CD4-positive, alpha-beta T cell (primary cell): ENCODE measurements at places on chromosomes 3 and 15. TPM values are rescaled to one million over a fixed set of nuclear protein-coding genes. Genes with fewer than 3 reads are reported as not detected.

GRCh38 chr15:48631176-48631770 lies 14.2 kb downstream of the FBN1 start:
- DNase-seq: no peak

DNA sequence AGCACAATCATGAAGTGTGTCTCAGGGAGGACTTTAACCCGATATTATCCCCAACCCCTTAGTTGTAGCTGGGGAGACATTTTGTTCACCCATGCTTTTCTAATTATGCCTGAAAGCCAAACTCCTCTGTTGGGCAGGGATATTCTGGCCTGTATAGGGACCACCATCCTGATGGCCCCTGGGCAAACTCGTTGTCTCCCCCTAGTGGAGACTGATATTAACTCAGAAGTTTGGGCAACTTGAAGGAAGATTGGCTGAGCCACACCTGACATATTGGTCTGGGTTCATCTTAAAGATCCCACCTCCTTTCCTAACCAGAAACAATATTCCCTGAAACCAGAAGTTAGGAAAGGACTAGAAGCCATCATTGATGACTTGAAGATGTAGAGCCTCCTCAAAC lies 42.3 kb downstream of the TM4SF18 start:
- peak; percentile 26 for DNase-seq

DNA sequence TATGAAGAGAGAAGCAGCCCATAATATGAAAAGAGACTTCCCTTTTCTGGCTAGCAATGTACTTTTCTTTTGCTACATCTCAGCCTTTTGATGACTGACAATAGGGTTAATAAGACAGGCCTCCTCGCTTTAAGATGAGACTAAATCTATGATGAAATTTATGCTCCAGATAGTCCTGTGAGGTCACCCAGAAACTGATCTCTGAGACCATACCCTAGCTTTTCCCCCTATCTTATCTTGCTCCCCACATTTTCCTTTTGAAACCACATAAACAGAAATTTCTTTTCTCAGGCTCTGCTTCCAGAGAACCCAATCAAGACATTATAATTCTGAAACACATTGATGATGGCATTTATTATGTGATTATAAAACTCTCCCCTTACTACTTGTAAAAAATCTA lies 168.8 kb upstream of the CADM2 start:
- no peak for DNase-seq

GRCh38 chr15:101027920-101028319 lies 108.8 kb downstream of the LRRK1 start:
- no peak for DNase-seq

GRCh38 chr3:42799376-42799775 lies 4.9 kb downstream of the HIGD1A start:
- no peak for DNase-seq

GRCh38 chr3:129553719-129554118 lies 10.7 kb downstream of the H1-8 start:
- no peak for DNase-seq

GRCh38 chr3:112646623-112647022 lies 5.7 kb upstream of the CCDC80 start:
- no peak for DNase-seq

DNA sequence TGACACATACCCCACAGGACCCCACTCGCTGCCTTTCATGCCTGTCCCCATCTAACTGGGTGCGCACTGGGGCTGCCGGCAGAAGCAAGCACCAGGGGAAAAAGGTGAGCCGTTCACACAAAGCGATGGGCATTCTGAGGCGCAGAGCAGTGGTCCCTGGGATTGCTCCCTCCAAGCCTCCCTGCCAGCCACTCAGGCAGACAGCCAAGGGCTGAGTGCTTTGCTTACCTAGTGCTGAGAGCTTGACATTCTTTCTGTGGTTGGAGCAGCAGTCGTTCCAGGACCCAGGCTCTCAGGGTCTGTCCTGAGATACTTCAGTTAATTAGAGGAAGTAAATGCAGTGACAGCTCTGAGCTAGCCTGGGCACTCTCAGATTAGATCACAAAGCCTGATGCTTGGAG lies 5.7 kb downstream of the ESYT3 start:
- DNase-seq: no peak

- no peak for DNase-seq
These were observed 33.0 kb downstream of the KBTBD8 start for GRCh38 chr3:67030785-67031740.

DNA sequence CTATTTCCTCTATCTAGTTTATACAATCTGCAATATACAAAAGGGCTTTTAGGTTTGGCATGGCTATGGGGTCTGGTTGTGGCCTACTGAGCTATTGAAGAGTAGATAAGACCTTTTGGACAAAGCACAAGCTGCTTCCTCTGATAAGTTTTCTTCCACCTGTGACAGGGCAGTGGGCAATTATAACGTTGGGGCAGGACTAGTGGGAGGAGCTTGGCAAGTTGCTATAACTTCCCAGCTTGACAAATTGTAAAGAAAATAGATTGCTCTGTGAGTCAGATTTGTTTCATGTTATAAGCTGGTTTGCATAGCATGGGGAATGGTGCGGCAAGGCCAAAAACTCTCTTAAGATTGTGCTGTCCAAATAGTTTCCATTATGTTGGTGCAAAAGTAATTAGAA lies 64.9 kb downstream of the SLC7A14 start:
- DNase-seq: no peak

DNA sequence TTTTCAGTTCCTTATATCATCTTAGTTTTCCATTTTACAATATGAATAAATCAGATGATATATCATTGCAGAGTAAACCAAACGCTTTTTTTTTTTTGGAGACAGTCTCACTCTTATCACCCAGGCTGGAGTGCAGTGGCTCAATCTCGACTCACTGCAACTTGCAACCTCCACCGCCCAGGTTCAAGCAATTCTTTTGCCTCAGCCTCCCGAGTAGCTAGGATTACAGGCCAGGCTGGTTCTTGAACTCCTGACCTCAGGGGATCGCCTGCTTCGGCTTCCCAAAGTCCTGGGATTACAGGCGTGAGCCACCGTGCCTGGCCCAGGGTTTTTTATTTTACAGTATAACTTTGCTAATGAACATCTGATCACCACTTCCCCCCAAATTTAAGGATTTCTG lies 5.9 kb upstream of the EBLN2 start:
- no peak for DNase-seq

- no peak for DNase-seq
These were observed 14.1 kb upstream of the TOPAZ1 start for GRCh38 chr3:44227632-44228031.

DNA sequence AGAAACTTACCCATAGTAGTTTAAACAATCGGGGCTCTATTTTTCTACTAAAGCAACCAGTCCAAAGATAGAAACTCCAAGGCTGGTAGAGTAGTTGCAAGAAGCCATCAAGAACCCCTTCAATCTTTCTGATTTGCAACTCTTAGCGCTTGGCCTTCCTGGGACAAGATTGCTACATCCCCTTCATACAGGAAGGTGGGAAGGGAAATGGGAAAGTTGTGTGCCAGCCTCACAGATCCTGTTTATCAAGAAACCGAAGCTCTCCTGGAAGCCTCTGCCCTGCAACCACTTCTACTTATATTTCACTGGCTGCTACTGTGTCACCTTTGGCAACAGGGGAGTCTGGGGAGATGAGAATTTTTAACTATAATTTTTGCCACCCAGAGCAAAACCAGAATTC lies 46.2 kb downstream of the OSBPL10 start:
- no peak for DNase-seq

GRCh38 chr3:168269001-168269400 lies 173.3 kb upstream of the GOLIM4 start:
- DNase-seq: no peak

DNA sequence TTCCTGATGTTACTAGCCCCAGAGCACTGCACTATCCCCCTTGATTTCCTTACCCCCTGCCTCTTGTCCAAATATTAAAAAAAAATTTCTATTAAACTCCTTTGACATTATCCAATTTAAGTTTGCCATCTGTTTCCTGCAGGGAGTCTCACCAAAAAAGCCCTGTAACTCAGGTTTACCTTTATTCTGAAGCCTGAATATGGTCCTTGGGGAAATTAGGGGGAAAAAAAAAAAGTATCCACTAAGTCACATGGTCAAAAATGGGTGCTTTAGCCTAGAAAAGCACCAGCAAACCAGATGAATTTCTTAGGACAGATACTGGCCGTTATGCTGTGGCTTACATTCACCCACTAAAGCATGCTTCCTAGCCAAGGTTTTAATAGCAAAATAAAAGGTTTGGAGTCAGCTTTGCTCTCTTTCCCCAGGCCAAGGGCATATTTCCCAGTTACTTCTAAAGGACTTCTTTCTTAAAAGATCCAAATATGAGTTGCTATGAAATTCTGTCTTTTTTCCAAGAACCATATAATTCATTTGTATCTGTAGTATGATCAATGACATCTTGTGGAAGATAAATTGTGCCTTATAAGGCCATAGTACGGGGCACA lies 394.9 kb downstream of the LSAMP start:
- no peak for DNase-seq

GRCh38 chr3:172787746-172788145 lies 37.2 kb downstream of the ECT2 start:
- DNase-seq: no peak

GRCh38 chr3:133849346-133849745 lies 43.7 kb downstream of the SRPRB start:
- DNase-seq: no peak

DNA sequence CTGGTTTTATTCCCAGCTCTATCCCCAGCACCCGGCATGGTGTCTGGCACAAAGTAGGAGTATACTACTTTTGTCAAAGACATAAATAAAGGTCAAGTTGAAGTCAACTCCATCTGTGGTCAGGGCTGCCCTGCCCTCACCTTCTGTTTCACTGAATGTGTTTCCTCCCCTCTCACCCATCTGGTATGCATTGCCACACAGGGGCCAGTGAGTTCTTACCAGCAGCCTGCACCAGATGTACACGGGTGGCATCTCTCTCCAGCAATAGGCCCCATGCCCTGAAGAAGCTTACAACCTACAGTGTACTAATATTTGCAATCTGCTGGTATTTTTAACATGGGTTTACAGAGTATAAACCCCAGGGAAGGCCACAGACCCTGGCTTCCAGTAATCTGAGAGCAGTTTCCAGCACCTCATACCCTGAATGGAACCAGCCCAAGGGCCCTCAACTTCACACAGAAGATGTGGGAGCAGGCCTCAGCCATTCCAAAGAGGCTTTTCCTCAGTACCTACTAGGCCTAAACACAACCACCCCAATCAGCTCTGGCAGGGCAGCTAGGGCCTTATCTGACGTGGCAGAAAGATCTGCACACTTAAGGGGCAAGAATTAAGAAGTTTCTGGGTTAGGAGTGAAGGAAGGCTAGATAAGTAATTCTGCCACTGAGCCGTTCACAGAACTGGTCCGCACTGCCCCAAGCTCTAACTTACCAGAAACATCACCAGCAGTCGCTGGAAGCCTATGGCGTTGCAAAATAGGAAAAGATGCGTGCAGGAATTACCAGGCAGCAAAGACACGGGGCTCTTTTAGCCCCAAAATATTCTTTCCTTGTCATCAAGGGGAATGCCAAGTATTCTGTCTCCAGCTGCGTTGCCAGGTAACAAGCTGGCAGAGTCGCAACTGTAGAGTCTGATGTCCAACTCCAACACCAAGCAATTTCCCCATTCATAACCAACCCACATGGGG lies 2.1 kb downstream of the IDH2 start:
- no peak for DNase-seq

DNA sequence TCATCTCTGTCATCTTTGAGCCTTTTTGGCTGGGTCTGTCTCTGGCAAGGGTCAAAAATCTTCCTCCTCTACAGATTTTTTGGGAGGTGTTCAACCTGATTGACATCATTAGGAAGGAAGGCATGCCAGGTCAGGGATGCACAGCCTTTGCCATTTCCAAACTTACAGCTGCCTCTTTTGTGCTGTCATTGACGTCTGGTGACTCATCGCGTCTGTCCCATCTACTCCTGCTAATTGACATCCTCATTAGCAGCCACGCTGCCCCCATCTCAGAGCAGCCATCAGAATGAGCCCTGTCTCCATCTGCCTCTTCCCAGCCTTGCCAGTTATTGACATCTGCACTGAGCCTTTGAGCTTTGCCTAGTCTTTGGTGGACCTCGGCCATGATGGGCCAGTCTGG lies 53.0 kb downstream of the PDIA5 start:
- no peak for DNase-seq

DNA sequence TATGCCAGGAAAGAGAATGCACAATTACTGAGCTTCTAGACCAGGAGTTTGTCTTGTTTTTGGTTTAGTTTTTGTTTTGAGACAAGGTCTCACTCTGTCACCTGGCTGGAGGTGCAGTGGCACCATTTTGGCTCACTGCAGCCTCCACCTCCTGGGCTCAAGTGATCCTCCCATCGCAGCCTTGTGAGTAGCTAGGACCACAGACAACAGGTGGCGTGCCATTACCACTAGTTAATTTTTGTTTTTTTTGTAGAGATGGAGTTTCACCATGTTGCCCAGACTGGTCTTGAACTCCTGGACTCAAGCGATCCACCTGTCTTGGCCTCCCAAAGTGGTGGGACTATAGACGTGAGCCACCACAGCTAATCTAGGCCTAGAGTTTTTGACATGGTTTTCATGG lies 104.4 kb upstream of the CCDC54 start:
- no peak for DNase-seq

- DNase-seq: no peak
These were observed 23.4 kb downstream of the SNAPC5 start for GRCh38 chr15:66474135-66474534.

DNA sequence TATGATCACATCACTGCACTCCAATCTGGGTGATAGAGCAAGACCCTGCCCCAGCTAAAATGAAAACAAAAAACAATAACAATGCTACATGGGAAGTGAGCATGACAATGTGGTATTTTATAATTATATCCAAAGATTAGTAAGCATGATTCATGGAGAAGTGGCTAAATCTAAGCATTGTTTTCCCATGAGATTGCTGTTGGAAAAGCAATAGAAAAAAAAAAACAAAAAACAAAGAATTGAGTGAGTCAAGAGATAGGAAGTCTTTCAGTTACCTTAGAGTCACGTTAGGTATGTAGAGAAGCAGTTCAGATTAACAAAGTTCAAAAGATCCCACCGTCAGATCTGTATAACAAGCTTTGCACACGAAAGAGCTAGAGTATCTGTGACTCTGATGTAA lies 210.3 kb upstream of the CNTN6 start:
- no peak for DNase-seq

GRCh38 chr3:51715231-51715976 lies 8.5 kb downstream of the GRM2 start:
- DNase-seq: peak; percentile 8

GPR156 gene
- 0.17 TPM for total RNA-seq

ACKR4 gene
- total RNA-seq: 0.17 TPM

ZNF80 gene
- total RNA-seq: 0.16 TPM

CCR8 gene
- 1.3 TPM for total RNA-seq

SIN3A gene
- total RNA-seq: 141 TPM

PPIB gene
- total RNA-seq: 169 TPM

CFAP92 gene
- 0.45 TPM for total RNA-seq

ECE2 gene
- not detected for total RNA-seq

TMEM207 gene
- total RNA-seq: not detected

ALDH1A2 gene
- total RNA-seq: not detected

CA12 gene
- not detected for total RNA-seq

AGBL1 gene
- total RNA-seq: not detected
